Non-pigmented ciliary epithelial cell (primary cell): ENCODE measurements at places on chromosomes 5 and 9.

DNA sequence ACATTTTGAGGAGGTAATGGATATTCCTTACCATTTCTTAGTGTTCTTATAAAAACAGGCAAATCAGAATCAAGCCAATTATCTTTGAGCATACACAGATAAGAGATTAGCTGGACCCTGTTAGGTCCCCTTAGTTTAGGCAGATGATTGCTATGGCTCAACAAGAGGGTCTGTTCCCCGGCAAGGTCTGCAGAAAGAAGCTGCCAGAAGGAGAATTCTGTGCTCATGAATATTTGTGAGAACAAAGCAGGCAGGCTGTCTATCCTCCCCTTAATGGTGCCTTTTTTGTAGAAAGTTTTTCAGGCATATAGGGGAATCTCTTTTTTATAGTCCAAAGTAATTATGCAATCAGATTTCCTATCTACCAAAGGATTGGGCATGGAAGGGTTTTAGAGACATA is 27.5 kb downstream of the CAVIN4 start:
- DNase-seq: no peak

GRCh38 chr5:111226556-111226955 is 2.4 kb downstream of the CAMK4 start:
- DNase-seq: no peak

DNA sequence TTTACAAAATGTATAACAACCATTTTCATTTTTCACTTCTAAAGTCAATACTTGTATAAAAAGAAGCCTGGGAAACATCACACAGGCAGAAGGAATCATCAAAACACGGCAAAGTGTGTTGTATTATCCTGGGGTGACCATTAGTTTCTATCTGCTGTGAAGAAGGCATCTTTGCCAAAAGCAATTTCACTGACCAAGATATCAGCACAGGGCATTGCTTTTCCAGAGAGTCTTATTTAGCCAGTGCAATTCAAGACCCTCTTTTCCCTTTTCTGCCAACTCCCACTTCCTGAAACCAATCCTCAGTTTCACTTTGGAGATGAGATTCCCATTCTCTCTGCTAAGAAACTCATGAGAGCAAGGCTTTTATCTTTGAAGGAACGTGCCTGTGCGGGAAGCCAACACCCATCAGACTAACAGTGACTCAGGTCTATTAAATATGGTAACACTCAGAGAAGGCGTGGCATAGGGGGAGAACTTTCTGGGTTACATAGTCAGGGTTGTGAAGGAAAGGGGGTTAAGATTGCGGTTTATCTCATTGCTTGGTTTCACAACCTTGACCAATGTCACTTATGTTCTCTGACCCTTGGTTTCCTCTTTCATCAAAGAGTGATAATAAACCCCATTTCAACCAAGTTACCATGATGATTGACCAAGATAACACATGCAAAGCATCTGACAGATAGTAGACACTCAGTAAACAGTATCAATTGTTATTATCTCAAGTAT is 666.9 kb upstream of the KLF4 start:
- no peak for DNase-seq

DNA sequence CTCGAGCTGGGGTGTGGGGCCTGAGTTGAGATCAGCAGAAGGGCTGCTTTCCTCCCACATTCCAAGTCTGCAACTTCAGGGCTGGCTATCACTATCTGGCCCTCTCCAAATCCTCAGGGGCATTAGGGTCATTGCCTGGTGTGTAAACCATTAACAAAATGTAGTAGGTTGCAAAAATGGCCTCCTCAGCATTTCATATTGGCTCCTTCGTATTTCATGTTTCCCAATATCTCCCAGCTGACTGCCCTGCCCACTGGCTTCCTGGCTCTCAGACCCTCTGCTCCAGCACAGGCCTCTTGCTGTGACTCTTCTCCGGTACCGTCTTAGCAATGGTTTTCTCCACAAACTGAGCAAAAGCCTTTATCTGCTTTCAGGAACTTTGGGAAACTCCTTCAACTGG is 113.8 kb downstream of the GADD45G start:
- DNase-seq: no peak

- DNase-seq: no peak
These were observed 22.8 kb downstream of the SMIM3 start for GRCh38 chr5:150801117-150801927.

DNA sequence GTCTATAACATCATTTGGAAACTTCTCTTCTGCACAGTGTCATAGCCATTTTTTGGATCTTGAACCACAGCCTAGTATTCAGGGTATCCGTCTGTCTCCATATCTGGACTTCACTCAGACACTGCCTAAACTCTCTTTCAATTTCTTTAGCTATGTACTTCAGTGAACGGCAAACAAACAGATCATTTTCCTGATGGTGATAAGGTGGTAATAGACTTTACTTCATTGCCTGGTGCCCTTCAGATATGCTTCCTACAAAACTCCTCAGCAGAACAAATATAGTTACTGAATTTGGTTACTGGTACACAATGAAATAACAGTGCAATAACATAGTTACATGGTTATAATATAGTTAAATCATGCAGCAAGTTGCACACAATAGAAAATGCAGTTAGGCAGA is 348.2 kb downstream of the ZSWIM6 start:
- no peak for DNase-seq

- no peak for DNase-seq
These were observed 23.8 kb downstream of the NANS start for GRCh38 chr9:98080326-98080725.

GRCh38 chr5:79456890-79457583 is 56.9 kb downstream of the HOMER1 start:
- DNase-seq: no peak

DNA sequence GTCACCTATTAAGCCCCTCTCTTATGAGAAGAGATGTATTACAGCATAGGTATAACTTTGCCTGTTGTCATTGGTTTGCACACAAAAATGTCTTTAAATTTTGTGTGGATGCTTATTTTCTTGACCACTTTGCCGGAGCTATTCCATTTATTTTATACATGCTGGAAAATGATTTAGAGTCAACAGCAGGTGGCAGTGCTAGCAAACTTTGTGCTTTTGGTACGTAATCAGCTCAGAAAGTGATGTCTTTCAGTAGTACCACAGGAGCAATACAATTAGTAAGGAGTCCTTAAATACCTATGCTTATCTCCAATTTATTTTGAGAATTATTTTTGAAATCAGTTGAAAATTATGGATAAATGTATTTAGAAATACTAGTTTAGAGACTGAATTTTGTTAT is 19.8 kb upstream of the NUDT12 start:
- no peak for DNase-seq

GRCh38 chr5:133519191-133519590 is 93.2 kb downstream of the FSTL4 start:
- no peak for DNase-seq

DNA sequence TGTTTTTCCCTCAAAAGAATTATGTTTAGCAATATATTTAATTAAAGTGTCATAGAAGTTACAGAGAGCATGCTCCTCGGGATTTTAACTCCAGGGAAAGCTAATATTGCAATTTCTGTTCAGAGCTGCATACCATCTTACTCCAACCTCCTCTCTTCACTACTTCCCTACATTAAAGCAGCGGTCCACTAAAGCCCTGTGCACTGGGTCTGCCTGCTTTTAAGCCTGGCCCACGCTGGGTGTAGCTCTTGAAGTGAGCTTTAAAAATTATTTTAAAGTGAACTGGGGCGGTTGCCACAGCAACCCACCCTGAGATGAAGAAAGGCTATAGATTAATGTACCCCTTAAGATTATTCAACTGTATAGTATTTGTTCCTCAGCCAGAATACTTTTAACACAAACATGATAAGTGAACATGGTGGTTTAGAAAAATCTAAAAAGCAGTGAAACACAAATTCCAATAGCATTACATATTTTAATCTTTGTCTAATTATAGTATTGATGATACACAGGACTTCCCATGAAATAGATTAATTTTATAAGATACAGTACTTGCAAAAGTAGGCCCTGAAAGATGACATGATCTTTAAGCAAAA is 3.9 kb upstream of the MEF2C start:
- no peak for DNase-seq

- peak; percentile 27 for DNase-seq
These were observed 11.1 kb downstream of the REXO4 start for GRCh38 chr9:133406480-133407307.

- DNase-seq: no peak
These were observed 231.0 kb upstream of the PIK3R1 start for GRCh38 chr5:67984546-67984945.

DNA sequence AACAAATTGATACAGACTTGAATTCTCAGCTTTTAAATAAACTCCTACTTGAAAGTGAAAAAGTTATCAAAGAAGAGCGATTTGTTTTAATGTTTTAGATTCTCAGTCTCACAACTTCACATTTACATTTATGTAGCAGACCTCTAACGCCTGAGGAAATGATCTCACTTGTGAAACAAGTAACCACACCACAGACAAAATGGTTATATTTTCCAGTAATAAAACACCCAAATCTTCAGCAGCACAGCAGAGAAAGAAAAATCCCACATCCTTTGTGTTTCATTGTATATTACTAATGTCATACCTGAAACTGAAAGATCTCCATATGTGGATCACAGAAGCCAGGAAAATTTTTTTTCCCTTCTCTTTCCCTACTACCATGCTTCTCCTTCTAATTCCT is 29.8 kb upstream of the GZMA start:
- DNase-seq: no peak

- DNase-seq: no peak
These were observed 80.2 kb upstream of the SPRY4 start for GRCh38 chr5:142405023-142405422.

- DNase-seq: no peak
These were observed 128.5 kb downstream of the NR3C1 start for GRCh38 chr5:143274952-143275351.

DNA sequence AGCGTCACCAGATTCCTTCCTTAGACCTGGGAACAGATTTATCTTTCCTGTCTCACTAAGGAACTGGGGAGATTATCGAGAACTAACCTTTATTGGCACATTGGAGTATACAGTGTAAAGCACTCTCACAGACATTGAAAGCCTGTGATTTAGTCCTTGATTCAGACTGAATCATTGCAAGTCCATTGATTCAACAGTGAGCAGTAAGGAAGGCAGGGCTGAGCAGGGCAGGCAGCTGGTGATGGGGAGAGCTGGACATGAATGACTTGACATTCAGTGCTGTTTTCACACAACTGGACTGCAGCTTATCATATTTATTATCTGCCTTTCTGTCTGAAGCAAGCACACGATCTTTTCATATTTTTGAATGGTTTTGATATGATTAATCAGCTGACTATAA is 16.2 kb downstream of the ISOC1 start:
- DNase-seq: no peak

GRCh38 chr5:126869005-126869451 is 92.1 kb downstream of the LMNB1 start:
- no peak for DNase-seq

- DNase-seq: no peak
These were observed 87.2 kb upstream of the CDH6 start for GRCh38 chr5:31106278-31106677.

DNA sequence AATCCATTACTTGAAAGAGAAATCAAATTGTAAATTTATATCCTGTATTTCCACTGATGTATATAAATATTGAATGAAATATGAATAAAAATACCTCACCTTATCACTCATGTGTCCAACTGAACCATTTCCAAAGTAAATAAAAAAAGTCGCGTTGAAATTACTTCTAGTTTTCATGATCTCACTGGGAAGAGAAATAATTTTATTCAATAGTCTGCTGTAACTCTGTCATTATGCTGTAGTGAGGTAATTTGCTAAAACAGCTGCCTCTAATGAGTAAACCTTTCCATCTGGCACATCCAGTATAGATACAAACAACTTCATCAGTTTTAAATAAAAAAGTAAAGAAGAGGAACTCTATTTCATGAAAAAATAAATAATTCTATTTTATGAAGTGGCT is 611.5 kb downstream of the ZNF608 start:
- DNase-seq: no peak

GRCh38 chr5:145775893-145776444 is 59.2 kb downstream of the PRELID2 start:
- peak; percentile 87 for DNase-seq

DNA sequence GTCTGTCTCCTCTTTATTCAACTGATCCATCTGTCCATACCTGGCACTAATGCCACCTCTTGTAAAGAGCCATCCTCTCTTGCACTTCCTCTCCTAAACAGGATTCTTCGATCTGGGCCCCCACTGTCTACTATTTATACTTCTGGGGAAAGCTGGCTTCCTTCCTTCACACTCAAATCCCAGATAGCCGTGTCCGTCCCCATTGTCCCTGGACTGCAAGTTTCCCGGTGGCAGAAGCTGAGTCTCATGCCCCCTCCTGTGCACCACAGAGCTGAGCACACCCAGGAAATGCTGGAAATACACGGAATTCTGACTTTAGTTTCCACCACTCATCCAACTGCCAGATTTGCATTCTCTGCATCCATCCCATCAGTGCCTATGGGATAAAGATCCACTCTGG is 84.0 kb downstream of the MARCHF11 start:
- no peak for DNase-seq

GRCh38 chr9:128629852-128630545 is 26.6 kb downstream of the DYNC2I2 start:
- no peak for DNase-seq

DNA sequence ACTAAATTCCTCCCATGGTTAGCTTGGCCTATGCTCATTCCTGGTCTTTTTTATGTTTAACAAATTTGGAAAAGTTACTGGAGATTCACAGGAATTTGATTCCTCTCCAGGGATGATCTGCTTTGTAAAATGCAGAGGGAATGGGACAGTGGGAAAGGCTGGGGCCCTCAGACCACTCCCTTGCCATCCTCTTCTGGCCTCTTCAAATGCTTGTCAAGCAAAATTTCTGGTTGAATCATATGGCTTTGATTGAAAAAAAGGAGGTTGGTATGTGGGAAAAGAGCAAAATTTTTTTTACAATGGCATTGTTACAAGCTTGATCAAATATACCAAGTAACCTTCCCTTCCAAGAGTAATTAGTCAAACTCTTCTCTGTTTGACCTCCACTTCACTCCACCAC is 225.1 kb downstream of the PIK3R1 start:
- no peak for DNase-seq

DNA sequence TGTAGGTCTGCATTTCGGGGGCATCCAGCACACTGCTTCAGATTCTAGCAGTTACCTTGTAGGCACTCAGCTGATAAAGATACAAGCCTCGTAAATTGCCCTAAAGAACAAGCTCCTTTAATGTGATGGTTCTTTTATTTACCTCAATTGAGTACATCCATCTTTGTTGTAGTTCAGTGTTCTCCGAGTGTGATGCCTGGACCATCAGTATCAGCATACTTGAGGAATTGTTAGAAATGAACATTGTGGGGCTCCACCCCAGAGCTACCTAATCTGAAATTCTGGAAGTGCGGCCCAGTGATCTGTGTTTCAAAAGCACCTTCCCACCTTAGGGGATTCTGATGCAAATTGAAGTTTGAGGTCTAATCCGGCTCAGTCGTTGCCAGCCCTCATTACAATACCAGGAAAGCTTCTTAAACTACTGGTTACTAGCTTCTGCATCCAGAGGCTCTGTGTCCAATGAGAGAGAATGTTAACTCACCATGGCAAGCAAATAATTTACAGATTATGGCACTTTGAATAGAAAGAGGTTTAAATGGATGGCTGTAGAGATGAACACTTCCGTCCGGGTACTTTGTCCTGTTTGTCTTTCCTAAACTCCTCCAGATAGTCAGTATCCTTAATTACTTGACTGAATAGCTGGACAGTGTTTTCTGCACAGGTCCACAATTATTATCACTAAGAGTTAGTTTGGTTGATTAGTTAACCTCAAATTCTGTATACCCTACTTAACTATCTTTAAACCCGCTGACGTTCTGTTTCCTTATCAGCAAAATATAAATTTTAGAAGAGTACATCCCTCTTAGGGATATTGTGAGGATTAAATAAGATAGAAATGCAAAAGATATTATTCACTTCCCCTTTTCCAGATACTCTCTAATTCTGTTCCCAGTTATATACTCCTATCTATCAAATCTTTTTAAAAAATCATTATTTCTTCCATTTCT is 47.9 kb downstream of the RAI14 start:
- DNase-seq: no peak
